ENCODE measurements at places on chromosomes 2 and 18.

GRCh38 chr2:4914036-4914435, 778.1 kb upstream of the SOX11 start:
- no peak for DNase-seq

DNA sequence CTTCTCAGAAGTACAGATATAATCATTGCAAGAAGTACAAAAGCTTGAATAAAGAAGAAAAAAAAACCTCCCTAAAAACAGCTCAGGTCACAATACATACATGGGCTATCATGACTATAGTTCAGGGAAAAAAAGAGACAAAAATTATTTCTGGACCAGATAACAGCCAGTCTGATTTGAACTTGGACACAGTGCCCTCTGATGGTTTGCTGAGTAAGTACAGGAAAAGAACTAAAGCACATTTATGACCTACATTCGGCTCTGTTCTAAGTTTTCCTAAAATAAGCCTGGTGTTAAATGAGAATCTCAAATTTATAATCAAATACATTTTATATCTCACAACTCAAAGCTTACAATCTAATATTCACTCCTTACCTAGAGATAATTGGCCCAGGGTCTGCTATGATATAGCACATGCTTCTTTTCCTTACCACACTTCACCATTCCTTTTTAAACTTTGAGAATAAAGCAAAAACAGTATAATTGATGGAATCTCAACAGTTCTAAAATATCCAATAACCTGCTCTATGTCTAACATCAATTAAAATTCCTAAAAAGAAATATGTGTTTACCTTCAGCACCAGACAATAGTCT, 81.1 kb downstream of the RAPH1 start:
- peak; percentile 63 for DNase-seq

DNA sequence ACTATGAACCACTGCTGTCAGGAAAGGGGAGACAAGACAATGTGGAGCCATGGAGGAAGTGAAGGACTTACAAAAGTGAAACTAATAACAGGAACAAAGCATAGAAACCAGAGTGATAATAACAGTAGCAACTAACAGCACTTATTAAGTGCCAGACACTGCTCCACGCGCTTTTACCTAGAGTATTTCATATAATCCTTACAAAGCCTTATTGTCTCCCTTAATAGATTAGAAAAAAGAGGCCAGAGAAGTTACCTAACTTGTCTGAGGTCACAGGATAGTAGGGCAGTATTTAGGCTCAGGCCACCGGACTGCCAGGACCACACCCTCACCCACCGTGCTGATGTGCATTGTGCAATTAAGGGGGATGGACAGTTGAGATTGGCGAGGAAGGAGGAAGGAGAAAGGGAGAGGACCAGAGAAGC, 98.6 kb upstream of the NFU1 start:
- DNase-seq = no peak

DNA sequence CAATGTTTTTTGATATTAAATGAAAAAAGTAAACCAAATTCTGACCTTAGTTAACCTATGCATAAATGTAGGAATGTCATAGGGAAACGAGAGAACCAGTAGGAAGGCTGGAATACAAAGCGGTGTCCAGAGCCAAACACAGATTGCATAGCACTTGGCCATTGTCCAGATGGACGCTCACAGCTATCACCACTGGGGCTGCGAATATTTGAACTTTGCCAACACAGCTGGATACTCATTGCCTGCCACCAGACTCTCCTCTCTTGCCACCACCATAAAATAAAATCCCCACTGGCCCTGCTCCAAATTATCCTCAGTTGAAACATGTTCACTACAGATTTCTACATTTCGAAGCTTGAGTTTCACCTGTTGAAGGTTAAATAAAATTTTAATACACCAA, 159.3 kb upstream of the GULP1 start:
- no peak for DNase-seq

DNA sequence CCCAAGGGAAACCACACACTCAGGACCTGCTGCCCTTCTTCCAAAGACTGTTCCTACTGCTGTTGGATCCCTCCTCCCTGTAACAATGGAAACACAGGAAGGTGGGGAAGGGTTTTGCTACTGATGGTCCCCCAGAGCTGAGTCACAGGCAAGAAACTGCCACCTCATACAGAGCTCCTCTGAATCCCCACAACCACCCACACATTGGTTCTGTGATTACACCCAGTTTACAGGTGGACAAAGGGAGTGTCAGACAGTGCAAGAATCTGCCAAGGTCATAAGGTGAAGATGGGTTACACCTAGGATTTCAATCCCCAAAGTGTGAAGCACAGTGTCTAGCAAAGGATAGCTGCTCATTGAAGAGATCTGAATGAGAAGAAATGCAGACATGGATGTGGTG, 141.7 kb upstream of the LMAN1 start:
- DNase-seq = no peak

- DNase-seq = no peak
Measured at GRCh38 chr2:214737188-214737587, 72.3 kb downstream of the BARD1 start.

Measured in AG08395 (cell line).